CD8-positive, alpha-beta memory T cell (primary cell): ENCODE measurements at places on chromosomes 12 and 14.

- DNase-seq: no peak
Measured at GRCh38 chr14:60648934-60649874, at the start of gene SIX1. SIX1 (minus strand) TSS chr14:60649477; CDS start chr14:60649189, 288 bp downstream.

GRCh38 chr12:45435945-45436710 lies 220.2 kb downstream of the ANO6 start:
- no peak for DNase-seq

DNA sequence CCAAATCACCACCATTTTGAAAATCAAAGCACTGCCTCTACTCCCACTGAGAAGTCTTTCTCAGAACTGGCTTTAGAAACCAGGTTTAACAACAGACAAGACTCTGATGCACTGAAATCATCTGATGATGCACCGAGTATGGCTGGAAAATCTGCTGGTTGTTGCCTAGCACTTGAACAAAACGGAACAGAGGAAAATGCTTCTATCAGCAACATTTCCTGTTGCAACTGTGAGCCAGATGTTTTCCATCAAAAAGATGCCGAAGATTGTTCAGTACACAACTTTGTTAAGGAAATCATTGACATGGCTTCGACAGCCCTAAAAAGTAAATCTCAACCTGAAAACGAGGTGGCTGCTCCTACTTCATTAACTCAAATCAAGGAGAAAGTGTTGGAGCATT lies 115.0 kb upstream of the NPAS3 start:
- no peak for DNase-seq

- DNase-seq: no peak
Measured at GRCh38 chr12:66048835-66049537, 81.6 kb downstream of the LLPH start.

DNA sequence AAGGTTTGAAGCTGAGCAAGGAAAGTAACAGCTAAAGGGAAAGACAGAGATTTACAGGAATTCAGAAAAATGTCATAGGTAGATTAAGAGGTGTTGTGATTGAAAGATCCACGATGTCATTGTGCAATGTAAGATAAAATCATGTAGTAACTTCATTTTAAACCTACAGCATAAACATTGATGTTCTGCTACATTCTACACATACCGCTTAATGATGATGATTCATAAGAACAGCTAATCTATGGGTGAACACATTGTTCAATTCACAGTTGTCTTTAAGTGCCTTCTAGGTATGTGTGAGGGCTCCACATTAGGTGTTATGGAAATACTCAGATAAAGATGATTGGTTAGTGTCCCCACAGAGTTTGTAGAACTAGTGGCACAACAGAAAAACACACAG lies 170.9 kb downstream of the GRIP1 start:
- no peak for DNase-seq

- no peak for DNase-seq
Measured at GRCh38 chr14:75301666-75302325, 23.2 kb downstream of the FOS start.

DNA sequence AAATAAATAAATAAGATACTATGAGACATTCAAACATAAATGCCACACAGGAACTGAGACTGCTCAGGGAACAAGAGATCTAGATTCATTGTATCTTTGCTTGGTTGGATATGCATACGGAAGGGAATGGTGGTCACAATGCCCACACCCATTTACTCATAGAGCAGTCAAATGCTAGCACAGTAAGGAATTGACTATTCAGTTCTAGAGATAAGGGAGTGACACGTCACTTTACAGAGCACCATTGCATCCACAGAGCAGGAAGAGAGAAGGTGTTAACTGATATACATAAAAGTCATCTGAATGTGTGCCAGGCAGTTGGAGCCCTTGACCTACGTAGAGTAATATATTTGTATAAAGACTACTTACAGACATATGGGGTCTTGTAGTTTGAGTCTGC lies 530.0 kb upstream of the NOVA1 start:
- DNase-seq: no peak

DNA sequence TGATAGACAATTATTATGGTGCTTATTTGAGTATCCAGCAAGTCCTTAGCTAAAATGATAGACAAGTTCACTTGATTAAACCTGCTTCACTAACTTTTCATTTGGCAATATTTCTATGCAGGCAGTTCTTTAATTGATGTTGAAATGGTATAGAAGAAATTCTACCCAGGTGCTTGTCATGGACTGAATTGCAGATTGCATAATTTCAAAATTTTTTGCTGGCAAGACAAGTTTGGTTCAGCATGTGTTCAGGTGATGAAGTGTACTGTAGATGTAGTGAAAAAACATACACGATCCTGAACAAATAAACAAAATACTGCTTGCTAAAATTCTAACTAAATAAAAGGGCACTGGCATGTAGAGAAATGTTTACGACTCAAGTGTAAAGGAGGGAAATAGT lies 189.0 kb downstream of the FOXA1 start:
- DNase-seq: no peak

DNA sequence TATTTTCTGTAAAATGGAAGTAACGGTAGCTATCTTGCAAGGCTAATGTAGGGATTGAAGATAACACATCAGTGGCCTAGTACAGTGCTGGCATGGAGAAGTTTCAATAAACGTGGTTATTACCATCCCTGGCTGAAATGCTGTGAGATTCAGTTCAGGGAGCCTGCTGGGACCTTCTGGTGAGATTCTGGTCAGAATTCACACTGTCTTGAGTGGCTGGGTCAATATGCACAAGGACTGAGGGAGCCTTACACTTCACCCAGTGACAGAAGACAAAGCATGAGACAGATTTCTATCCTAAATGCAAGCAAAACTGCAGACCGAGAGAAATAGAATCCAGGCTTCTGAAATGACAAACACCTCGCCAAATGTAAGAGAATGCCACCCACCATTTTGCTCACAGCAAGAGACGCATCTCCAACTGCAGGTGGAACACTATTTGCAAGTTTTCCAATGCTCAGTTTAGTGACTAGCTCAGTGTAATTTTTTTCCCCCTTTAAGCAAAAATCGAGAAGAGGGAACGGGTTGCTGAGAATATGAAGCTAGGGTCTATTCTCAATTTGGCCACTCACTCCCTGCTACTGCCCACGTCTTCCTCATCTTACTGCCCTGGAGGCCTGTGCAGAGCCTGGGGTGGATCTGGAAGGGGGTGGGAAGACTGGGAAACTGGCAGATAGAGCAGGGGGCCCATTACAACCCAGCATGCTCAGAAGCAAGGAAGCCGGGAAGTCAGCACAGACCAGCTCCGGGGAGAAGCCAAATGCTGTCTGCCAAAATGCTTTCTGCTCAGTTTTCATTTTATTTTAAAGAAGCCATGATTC lies 201.3 kb downstream of the TTC7B start:
- no peak for DNase-seq

- no peak for DNase-seq
Measured at GRCh38 chr12:121154793-121155375, 22.2 kb downstream of the P2RX7 start.

- DNase-seq: no peak
Measured at GRCh38 chr12:111368291-111368787, 556 bp downstream of the PHETA1 start.

DNA sequence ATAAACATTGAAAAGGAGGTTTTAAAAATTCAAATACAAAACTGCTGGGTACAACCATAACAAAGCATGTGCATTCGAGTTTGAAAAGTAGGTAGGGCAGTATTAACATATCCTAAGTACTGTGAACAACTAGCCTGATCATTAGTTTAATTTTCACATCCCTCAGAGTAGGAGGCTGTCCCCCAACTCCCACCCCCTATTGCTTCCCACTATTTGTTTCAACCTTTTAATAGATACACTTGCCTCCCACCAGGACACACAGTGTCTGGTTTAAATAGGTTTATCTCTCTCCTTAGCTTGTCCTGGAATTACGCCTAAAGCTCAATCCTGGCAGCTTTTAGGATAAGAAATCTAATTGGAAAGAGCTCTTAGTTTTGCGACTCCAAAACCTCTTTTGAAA lies 2.1 kb downstream of the TAOK3 start:
- DNase-seq: no peak

DNA sequence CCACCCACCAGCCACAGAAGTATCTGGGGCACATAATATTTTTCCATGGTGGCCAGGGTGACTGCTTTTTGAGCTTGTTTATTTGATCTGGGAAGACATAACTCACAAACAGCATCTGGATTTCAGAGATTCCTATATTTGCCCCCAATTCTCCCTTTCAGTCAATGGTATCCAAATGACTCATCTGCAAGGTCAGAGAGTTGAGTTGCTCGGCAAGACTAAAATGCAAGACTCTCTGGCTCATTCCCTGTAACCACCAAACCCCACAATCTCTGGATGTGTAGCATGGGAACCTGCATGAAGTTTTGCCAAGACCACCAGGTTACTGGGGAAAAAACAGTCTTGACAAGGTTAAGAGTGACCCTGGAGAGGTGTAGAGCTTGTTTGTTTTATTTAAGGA lies 174.9 kb upstream of the FAR2 start:
- DNase-seq: no peak

DNA sequence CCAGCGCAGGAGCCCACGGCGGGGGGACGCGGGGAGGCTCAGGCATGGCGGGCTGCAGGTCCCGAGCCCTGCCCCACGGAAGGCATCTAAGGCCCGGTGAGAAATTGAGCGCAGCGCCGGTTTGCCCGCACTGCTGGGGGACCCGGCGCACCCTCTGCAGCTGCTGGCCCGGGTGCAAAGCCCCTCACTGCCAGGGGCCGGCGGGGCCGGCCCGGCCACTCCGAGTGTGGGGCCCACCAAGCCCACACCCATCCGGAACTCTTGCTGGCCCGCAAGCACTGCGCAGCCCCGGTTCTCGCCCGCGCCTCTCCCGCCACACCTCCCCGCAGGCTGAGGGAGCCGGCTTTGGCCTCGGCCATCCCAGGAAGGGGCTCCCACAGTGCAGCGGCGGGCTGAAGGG lies 8.5 kb upstream of the TSPAN8 start:
- DNase-seq: no peak
